ENCODE measurements at places on chromosomes 2 and 18.
A peak's percentile ranks its signal among the peaks of the same experiment; 100 is the strongest.

- DNase-seq, result no peak
Observed at GRCh38 chr2:46679761-46680160, 200.4 kb downstream of the TMEM247 start.

DNA sequence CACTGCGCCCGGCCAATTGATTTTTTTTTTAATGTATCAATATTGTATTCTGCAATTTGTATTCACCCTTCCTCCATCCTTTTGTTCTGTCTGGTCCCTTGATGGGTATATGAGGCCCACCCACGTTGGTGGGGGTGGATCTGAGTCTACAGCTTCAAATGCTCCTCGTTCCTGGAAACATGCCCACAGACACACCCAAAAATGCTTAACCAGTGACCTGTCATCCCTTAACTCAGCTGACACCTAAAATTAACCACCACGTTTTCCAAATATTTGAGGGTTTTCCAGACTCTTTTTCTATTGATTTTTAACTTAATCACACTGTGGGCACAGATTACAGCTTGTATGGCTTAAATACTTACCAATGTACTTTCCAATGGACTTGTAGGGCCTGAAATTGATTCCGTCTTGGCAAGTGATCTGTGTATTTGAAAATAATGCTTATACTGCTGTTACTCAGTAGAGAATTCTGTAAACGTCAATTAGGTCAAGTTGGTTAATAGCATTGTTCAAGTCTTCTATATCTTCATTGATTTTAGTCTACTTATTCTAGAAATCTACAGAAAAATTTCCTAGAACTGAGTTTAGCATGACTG lies 34.4 kb upstream of the CYP27C1 start:
- no peak for DNase-seq

DNA sequence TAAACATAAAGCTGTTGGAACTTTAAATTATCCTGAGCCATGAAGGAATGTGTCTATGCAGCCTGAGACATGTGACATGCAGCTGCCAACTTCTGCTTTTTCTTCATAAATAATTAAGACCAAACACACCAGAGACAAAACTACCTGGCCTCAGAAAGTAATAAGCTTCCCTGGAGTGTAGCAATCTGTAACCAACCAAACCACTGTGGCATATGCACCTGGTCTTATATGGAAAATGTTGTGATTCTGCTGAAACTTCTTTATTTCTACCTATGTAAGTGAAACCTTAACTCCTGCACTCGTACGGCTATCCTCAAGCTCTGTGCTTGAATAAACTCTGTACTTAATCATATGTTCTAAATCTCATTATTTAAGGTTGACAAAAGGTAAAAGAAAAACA lies 515.0 kb downstream of the TMEM182 start:
- no peak for DNase-seq

DNA sequence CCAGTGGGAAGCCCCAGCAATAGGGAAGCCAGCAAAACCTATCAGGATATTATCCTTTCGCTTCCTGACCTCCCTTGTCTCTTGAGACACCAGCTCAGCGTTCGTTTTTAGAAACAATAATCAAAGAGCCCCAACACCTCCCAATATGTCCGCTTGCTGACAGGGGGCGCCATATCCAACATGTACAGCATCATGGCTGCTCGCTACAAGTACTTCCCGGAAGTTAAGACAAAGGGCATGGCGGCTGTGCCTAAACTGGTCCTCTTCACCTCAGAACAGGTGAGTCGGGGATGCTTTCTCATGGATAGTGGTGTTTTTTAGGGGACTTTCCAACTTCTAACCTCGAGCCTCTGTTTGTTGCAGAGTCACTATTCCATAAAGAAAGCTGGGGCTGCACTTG lies 28.7 kb downstream of the GAD1 start:
- DNase-seq, result no peak

GRCh38 chr2:126449677-126450076 lies 206.3 kb upstream of the GYPC start:
- no peak for DNase-seq

- peak; percentile 29 for DNase-seq
Observed at GRCh38 chr2:42238644-42239288, 69.6 kb downstream of the EML4 start.

DNA sequence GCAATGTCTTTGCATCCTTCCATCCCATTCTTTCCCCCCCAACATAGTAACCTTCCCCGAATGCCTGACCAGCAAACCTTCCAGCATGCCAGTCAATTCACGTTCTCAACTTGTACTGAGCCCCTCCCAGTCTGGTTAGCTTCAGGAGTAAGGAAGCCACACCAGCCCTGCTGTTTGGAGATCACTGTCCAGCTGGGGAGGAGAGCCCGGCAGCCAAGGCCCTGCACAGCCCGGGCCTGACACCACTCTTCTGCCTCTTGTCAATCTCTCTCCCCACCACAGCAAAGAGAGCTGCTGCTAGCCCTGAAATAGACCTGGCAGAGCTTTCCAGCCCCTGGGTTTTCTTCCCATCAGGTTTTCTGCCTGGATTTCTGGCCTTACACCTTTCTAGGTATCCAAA lies 185.8 kb upstream of the ID2 start:
- no peak for DNase-seq

DNA sequence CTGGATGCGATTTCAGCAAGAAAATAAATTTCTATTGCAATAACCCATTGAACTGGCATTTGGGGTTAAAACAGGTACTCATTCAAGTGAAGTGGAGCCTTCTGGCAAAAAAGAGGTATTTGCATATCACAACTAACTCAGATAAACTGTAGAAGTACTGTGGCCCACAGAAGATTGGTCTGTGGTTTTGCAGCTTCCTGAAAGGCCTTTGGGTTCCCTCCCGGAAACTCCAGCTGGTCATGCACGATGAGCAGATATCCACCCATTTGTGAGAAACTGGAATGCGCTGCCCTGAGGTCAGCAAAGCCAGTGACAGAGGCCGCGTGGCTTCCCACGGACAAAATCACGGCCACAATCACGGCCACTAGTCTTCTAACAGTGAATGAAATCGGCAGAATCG lies 106.3 kb downstream of the EPHA4 start:
- peak; percentile 4 for DNase-seq

GRCh38 chr18:26741048-26741447 lies 124.5 kb downstream of the AQP4 start:
- DNase-seq, result no peak

- DNase-seq, result peak; percentile 52
Observed at GRCh38 chr2:24329700-24330099, 30.6 kb downstream of the ITSN2 start.

DNA sequence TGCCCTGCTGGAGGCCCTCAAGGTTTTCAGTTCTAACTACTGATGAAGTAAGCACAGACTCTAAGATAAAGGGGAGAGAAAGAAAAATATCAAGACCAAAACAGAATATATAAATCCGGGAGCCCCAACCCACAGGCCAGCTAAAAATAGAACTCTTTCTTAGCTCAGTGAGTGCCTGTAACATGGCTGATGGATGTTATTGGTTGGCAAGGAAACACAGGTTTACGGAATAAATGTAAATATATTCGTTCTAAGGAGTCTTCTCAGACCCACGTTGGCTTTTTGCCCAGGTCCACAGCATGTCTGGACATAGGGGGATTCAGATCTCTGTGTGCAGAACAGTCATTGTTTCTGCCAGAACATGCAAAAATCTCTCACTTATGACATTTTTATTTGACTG lies 139.0 kb upstream of the SERPINE2 start:
- DNase-seq, result no peak

DNA sequence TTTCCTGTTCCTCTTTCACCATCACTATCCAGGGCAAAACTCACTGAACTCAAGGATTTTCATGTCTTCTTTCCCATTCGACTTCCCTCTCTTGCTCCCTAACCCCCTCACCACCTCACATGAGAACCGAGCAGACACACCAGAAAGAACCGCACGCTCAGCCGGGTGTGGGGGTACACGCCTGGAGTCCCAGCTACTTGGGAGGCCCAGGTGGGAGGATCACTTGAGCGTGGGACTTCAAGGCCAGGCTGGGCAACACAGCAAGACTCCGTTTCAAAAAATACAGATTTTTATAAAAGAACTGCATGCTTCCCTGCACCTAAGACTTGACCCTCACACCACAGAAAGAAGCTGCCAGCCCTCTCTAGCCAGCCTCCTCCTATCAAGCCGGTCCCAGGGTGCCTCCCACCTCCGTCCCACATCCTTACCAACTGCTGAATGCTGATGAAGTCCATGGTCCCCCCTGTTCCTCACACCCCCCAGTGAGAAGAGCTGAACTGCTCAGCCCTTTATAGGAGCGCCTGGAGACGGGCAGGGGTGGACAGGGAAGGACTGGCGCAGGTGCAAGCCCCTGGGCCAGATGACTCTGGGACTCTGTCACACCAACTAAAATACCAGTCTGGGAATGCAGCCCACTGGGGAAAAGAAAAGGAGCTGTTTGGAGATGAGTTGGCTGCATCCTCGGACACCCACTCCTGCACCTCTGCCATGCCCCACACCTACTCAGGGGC lies at the start of gene ANKRD23:
Gene ANKRD23 (minus strand): TSS at position 484 of the 731 bp plus-strand sequence. CDS start 29 bp downstream, at position 455.
- DNase-seq, result no peak

GRCh38 chr2:8546612-8547283 lies 135.1 kb upstream of the ID2 start:
- no peak for DNase-seq

GRCh38 chr18:26702086-26702485 lies 153.7 kb upstream of the KCTD1 start:
- DNase-seq, result no peak

DNA sequence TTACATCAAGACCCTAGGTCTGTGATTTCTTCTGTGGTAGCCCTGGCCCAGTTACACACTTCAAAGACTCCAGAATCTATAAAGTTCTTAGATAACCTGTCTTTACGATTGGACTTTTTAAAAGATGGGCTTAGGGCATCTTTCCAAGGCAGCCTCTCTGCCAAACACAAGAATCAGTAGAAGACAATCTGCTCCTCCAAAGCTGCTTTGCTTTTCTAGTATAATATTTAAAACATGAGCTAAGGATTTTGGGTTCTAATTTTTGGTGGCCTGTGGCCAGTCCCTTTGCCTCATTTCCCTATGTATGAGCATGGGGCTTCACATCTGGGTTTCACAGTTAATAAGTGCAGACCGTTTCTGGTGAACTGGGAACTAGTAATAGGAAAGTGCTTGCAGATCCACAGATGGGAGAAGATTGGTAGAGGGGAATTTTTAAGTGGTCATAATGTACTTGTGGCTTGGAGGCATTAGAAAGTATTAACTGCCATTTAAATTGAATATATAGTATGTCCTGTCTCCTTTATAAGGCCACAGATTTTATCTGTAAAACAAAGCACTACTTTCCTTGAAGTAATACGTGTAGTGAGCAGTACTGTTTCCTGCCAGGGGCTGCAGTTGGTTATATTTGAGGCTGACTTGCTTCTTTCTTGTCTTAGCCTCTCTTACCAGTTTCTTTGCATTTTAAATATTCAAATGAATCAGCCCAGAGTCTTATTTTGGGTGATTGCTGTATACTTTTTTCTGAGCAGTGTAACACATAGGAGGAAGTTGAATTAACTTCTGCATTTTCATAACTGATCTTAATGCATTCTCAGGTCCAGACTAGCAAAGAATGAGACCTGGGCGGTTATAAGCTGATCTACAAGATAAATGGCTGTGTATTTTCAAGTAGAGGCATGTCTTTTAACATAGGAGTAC lies 1.5 kb downstream of the ARPC2 start:
- DNase-seq, result peak; percentile 61

DNA sequence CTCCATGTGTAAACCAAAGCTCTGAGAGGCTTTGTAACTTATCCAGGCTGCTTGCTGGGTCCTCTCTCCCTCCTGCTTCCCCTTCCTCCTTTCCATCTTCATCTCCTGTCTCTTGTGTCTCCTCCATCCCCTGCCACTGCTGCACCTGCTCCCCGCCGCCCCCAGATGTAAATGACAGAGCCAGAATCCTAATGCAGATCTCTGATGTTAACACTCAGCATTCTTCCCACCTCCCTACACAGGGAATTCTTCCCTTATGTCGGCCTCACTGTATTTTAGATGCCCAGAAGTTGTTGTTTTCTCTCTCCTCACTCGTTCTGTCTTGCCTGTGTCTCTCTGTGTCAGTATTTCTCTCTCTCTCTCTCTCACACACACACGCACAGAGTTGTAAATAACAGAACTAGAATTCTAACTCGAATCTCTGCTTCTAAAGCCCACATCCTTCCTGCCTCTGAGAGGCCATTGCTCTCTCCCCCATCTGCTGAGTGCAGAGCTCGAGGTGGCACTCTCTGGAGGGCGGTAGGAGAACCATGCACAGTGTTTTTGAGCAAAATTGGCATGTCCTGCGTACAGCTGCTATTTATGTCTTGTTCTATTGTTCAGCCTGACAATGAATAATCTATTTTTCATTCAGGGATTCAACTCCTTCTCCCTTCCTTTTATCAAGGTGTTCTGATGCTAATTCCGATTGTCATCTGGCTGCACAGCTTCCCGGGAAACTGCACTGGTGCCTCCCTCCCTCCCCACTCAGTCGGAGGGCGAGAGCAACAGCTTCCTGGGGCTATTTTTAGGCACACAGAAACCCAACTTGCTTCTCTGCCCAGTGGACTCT lies 219.9 kb downstream of the SH3RF3 start:
- DNase-seq, result no peak

DNA sequence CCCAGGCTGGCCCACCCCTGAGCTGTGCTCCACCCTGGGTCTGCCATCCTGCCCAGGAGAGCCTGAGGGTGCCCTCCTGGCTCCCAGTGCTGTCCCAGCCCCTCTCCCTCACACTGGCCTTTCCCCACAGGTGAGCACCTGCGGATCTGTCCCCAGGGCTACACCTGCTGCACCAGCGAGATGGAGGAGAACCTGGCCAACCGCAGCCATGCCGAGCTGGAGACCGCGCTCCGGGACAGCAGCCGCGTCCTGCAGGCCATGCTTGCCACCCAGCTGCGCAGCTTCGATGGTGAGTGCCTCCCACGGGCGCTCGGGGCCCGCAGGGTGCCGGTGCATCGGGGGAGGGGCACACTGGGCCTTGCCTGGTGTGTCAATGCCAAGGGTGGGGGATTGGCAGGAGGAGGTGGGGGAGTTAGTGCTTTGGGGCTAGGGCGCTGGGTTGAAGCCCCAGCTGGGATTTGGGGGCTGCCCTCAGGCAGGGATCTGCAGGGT lies 23.5 kb downstream of the GPC1 start:
- no peak for DNase-seq

DNA sequence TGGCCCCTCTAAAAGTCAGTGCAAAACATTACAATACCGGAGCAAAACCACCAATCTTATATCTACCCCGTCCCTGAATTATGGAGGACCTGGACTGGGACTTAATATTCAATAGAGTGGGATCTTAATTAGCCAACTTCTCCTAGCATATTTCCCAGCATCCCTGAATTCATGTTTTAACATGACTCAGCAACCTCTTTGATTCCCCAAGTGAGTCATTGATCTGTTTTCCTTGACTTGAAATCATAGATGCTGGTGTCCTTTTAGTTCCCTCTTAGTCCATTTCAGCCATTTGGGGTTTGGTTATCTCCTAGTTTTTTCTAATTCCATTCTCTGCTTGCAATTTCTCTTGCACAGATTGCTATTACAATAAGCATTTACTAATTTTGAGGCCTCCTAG lies 677.7 kb upstream of the CELF4 start:
- DNase-seq, result no peak
